ENCODE measurements at places on chromosomes 12 and 14.

DNA sequence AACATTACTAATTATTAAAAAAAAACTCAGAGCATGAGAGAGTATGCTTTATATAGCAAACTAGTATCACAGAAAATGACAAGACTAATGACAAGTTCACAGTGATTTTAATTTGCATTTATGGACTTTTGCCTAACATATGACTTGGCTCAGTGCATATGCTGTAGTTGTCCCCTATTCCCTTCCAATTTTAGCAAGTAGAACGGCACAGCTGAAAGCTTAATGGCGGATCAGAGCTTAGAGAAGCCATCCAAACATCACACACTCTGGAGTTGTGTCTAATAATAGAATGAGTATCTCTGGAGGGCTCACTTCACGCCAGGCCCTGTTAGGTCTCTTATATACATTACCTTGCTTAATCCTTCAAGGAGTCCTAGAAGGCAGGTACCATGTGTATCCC lies 13.3 kb downstream of the CNIH1 start:
- no peak for DNase-seq

DNA sequence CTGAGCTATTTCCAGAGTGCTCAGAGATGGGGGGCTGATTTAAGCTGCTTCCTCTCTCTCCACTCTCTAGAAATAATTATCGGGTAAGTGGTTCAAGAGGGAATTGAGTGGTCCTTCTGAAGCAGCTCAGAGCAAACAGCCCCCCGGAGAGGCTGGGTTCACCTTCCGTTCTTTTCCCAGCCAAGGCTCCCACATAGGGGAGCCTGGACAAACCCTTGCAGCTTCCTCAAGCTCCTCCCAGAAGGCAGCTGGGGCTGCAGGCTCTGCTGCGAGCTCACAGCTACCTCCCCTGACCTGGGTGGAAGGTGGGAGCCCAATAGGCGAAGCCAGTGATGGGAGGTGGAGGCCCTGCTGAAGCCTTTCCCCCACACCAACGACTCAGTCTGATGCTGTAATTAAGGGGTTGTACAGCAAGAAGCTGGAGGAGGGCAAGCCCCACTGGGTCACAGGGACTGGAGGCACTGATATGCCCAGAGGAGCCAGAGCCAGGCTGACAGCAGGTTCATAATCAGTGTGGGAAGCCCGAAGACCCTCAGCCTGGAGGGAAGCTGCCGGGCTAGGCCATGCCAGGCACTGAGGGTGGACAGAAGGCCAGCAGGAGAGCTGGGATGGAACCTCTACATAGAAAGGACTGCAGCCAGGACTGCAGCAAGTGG lies 52.4 kb downstream of the ARL6IP4 start:
- DNase-seq: no peak

GRCh38 chr12:70719672-70720420 lies 82.6 kb upstream of the PTPRB start:
- DNase-seq: no peak

DNA sequence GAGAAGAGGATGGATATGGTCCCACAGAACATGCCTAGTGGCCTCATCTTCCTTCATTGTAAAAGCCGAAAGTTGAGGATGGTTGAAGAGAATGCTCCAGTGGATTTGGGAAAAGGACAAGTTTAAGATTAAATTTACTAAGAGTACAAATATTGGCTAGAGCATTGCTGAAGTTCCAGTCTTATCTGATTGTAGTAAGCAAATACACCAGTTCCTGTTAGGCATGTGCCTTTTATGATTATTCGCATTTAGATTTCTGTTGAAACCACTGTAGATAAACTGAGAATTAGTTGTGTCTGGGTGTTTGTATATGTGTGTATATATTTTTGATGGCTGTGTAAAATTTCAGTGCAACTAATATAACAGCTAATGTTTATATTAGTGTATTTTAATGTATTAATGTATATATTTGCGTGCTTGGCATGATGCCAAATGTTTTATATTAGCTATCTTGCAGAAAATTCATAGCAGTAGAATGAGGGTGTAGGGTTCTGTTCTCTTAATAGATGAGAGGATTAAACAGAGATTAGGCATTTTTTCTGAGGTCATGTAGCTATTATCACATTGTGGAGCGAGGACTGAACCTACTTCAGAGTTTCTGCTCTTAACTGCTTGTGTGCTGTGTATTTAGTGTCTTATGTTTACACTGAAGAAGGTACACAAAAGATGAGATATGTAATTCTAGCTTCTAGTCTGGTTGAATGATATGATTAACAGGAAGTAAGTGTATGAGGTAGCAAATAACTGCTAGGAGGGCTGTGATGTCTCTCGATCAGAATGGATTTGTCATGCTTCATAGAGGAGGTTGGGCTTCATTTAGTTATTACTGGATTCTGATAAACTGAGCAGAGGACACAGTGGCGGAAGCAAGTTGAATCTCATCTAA lies 21.1 kb downstream of the FKBP3 start:
- DNase-seq: no peak

- peak; percentile 60 for DNase-seq
Observed at GRCh38 chr12:109775172-109775881, 57.9 kb downstream of the TRPV4 start.

Measured in GM18507 (cell line).